ENCODE measurements at places on chromosomes 7 and 10.

DNA sequence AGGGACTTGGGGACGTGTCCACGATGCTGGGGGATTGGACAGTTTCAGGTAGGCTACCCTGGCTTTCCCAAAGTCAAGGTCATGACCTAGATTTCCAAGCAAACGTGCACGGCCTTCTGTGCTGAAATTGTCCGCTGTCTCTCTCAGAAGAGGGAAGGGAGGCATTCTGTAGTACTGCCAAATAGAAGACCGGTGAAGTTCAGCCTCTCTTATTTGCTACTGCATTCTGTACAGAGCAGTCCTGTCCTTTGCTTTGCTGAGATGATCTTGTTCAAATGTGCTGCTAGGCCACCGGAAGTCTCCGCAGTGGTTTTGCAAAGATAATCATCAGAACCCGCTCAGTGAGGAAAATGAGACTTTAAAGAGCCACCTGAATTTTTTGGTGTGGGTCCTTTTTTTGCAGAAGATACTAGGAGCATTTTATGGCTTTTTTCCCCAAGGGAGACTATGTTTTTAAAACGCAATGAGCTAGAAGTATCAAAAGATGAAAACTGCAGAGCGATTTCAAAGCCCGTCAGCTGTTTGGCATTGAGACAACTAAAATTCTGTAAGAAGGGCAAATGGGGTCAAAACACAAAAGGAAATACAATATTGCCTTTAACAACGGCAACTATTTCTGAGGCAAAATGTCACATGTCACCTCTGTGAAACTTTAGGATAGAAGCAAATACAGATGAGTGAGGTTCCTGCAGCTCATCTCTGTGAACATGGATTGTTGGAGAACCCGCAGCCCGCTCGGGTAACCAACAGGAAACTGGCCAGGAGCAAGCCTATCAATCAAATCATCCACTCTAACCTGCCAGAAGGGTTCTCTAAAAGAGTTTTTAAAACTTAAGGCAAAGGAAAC lies 1.3 kb upstream of the NMT2 start:
- DNase-seq = peak; percentile 41

DNA sequence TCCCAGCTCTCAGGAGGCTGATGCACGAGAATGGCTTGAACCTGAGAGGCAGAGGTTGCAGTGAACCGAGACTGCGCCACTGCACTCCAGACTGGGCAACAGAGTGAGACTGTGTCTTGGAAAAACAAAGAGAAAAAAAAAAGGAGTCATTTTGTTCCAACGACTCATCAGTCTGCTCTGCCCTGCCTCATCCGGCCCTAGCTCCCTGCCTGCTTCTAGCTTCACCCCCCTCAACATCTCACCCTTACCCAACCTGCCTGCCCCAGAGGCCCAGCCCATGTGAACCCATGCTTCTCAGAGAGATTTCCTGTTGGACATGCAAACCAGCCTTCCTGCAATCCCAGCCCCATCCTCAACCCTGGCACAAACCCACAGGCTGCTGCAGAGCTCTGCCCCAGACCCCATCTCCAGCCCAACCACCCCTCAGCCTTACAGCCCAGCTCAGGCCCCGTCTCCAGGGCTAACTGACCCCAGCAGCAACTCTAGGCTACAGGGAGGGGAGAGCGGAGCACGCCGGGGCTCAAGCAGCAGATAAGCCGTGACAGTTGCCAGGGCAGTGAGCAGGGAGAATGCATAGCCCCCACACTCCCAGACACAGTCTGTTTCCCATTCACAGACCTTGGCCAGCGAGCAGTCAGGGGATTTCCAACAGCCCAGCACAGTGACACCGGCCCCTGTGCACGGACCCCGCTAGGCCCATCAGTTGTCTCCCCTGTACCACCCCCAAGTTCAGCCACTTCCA lies 86.0 kb upstream of the KCTD7 start:
- DNase-seq = no peak

- no peak for DNase-seq
Observed at GRCh38 chr7:8627325-8627724, 193.9 kb downstream of the NXPH1 start.

GRCh38 chr10:56895306-56895705 lies 534.2 kb upstream of the ZWINT start:
- DNase-seq = no peak

- no peak for DNase-seq
Observed at GRCh38 chr10:75293446-75293820, 57.7 kb upstream of the COMTD1 start.

All from activated CD4-positive, CD25-positive, alpha-beta regulatory T cell treated with anti-CD3 and anti-CD28 coated beads, Interleukin-2, amount 50 U/mL, for 72 hours (primary cell).